ENCODE measurements at places on chromosomes 6 and 20.

DNA sequence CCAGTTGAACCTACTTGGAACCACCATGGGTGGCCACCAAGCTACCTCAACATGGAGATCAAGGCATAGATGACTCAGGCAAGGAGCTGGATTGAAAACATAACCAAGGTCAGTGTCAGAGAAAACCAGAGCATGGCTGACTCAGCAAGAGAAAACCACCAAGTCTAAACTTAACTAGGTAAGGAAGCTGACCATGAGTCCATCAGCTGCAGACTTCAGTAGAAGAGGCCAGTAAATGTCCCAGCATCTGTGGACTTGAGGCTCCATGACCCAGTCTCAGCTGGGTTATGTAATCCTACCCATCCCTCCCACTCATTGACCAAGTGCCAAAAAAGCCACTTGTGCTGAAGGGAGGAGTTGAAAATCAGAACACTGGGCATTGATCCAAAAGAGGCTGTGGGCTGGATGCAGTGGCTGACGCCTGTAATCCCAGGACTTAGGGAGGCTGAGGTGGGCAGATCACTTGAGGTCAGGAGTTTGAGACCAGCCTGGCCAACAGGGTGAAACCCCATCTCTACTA lies 93.7 kb upstream of the CBLN4 start:
- DNase-seq, result no peak

GRCh38 chr6:19332806-19333460 lies 504.2 kb upstream of the ID4 start:
- no peak for DNase-seq

- DNase-seq, result no peak
Measured at GRCh38 chr6:22194188-22194921, 102.5 kb downstream of the PRL start.

- no peak for DNase-seq
Measured at GRCh38 chr6:127015858-127016257, 102.6 kb upstream of the RSPO3 start.

GRCh38 chr6:154815938-154816820 lies 83.0 kb downstream of the SCAF8 start:
- no peak for DNase-seq
